ENCODE measurements at places on chromosomes 2 and 18.
A peak's percentile ranks its signal among the peaks of the same experiment; 100 is the strongest.

- no peak for DNase-seq
Observed at GRCh38 chr2:88959480-88960204, 268.2 kb downstream of the RPIA start.

GRCh38 chr2:226756131-226756530 lies 43.5 kb downstream of the IRS1 start:
- DNase-seq: no peak

GRCh38 chr2:207153266-207153975 lies 12.3 kb downstream of the KLF7 start:
- DNase-seq: no peak

GRCh38 chr2:61016392-61017002 lies 1.0 kb upstream of the PEX13 start:
- DNase-seq: peak; percentile 6

DNA sequence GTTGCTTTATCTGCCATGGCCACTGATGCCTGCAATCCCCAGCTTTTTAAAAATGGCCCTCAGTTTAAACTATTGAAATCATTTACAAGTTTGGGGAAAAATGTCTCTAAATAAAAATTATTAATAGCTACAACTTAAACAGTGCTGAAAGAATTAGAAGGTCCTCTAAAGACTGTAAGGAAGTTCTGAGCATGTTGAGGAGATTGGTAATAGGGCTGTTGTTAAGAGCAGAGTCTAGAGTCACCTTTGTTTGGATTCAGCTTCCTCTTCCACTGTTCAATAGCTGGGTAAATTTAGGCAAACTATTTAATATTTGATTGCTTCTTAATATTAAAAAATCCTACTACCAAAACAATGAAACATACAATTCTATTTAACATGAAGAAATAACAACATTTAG lies 1127.1 kb upstream of the DDX18 start:
- no peak for DNase-seq

- no peak for DNase-seq
Observed at GRCh38 chr18:68713796-68714195, 1.1 kb downstream of the TMX3 start.

GRCh38 chr2:133293544-133294353 lies 274.5 kb downstream of the NCKAP5 start:
- DNase-seq: no peak

DNA sequence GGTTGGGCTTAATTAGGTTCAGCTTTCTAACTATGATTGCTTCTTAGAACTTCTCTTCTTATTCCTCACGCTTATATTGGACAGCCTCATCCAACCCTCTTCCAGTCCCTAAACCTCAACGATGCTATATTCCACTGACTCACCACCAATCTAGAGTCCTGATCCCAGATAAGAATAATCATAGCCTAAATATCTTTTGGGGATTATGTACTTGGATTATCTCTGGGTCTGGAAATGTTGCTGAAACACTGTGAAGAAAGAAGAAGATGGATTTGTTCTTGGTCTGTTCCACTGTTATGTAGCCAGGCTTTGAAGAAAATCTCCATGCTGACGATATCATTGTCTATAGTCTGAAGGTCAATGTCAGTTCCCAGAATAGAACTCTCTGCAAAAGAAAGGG lies 26.9 kb downstream of the DOK1 start:
- DNase-seq: no peak

DNA sequence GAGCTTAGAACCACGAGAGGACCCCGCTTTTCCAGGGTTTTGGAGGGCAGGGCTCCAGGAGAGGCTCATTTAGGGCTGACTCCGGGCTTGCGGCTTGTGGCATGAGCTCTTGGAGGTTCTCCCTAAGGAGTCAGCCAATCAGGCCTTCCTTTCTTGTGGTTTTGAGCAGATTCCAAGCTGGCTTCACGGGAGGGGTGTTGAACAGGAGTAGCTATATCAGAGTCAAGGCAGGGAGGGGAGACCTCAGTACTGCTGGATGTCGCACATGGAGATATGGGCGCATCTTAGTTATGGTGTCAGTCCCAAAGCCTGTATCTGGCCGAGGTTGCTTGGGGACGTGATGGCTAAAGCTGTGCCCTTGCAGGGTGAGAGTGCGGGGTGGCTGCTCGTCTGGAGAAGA lies 98.6 kb downstream of the AGAP1 start:
- no peak for DNase-seq

- no peak for DNase-seq
Observed at GRCh38 chr2:529424-529823, 147.8 kb downstream of the TMEM18 start.

GRCh38 chr2:73822276-73822675 lies 6.5 kb upstream of the STAMBP start:
- no peak for DNase-seq

- DNase-seq: no peak
Observed at GRCh38 chr2:43984533-43984932, 11.3 kb downstream of the LRPPRC start.

DNA sequence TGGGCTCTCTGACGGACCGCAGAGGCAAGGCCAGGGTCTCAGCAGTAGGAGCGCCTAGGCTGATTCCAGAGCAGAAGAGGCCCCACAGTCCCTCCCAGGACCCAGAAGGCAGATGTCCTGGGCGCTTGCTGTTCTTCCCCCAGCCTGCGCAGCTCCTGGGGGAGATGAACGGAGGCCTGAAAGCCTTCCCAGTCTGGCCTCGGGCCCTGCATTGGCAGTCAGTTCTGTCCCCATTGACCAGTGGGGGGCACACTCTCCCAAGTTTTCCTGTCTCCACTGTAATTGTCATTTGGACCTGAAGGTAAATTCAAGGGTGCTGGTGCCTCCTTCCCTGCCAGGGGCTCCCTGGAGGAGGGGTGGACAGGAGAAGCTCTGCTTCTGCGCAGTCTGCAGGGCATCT lies 345.7 kb downstream of the CYP26B1 start:
- no peak for DNase-seq

GRCh38 chr18:11005528-11005927 lies 143.8 kb downstream of the PIEZO2 start:
- DNase-seq: no peak

DNA sequence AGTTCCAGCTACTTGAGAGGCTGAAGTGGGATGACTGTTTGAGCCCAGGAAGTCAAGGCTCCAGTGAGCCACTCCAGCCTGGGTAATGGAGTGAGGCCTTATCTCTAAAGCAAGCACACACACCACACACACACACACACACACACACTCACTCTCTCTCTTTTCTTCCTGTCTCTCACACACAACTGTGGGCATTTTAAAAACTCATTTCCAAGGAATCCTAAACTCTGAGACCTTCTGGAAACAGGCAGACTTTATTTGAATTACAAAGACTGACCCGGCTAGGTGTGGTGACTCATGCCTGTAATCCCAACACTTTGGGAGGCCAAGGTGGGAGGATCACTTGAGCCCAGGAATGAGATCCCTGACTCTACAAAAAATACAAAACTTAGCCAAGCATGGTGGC lies 21.3 kb downstream of the WDSUB1 start:
- DNase-seq: no peak

- DNase-seq: no peak
Observed at GRCh38 chr2:53366543-53366942, 401.1 kb upstream of the CHAC2 start.

GRCh38 chr2:73292906-73293533 lies 328 bp downstream of the EGR4 start:
- peak; percentile 11 for DNase-seq

GRCh38 chr2:19574778-19575260 lies 216.4 kb upstream of the OSR1 start:
- DNase-seq: no peak

GRCh38 chr2:37816036-37816435 lies 109.1 kb upstream of the RMDN2 start:
- DNase-seq: no peak

GRCh38 chr2:53549497-53549896 lies 218.1 kb upstream of the CHAC2 start:
- no peak for DNase-seq

- DNase-seq: no peak
Observed at GRCh38 chr2:222303828-222304736, 5.3 kb upstream of the PAX3 start.

DNA sequence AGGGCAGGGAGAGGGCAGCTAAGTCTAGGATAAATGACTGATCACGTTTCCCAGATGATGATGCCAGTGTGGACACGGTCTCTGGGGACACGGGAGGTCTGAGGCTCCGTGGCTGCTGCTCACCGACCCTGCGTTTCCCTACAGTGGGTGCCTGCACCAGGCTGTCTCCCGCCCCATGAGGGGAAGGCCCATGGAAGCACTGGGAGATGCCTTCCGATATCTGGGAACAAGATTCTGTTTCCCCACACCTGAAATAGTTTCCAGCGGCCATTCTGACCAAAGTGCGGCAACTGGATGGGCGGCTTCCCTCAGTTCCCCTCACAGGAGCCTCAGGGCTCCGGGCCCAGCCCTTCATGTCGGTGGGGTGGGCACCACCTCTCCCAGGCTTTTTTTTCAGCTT lies 83.1 kb downstream of the EDAR start:
- no peak for DNase-seq

DNA sequence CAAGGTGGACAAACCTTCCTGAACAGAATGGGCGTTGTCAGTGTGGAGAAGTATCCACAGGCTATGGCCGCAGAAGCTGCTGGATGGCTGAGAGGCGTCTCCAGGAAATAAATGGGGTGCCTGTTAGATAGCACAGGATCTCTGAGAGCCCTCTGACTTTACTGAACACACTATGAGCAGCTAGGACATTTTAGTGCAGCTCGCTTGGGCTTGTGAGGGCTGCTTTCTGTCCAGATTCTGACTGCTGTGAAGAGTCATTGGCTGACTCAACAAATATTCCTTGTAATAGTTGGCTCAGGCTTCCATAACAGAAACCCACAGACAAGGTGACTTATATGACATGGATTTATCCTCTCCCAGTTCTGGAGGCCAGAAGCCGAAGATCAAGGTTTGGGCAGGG lies 100.2 kb upstream of the SNTG2 start:
- no peak for DNase-seq

DNA sequence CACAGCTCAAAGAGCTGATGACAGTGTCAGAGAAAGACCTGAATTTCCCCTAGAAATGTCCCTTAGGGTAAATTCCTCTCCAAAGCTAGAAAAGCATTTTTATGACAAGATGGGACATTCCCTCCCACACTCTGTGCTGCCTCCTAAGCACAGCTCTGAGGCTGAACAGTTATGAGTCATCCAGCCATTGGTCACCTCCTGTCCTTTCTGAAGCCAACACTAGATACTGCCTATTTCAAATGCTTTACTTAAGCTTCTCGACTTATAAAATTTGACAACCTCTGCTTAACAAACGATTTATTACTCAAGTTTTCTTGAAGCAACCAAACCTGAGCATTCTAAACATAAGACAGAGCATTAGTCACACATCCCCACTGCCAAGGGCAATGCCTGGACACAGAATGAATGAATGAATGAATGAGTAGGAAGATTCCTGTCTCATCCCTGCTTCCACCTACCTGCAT lies 35.4 kb downstream of the B4GALT6 start:
- DNase-seq: no peak

- DNase-seq: no peak
Observed at GRCh38 chr2:20668871-20669475, 2.0 kb downstream of the GDF7 start.

- no peak for DNase-seq
Observed at GRCh38 chr18:46468426-46469180, 188.4 kb downstream of the LOXHD1 start.

- DNase-seq: no peak
Observed at GRCh38 chr2:87996570-87996969, 19.8 kb downstream of the RNU2-63P start.

GRCh38 chr18:63579616-63580015 lies 7.5 kb upstream of the SERPINB13 start:
- DNase-seq: no peak

DNA sequence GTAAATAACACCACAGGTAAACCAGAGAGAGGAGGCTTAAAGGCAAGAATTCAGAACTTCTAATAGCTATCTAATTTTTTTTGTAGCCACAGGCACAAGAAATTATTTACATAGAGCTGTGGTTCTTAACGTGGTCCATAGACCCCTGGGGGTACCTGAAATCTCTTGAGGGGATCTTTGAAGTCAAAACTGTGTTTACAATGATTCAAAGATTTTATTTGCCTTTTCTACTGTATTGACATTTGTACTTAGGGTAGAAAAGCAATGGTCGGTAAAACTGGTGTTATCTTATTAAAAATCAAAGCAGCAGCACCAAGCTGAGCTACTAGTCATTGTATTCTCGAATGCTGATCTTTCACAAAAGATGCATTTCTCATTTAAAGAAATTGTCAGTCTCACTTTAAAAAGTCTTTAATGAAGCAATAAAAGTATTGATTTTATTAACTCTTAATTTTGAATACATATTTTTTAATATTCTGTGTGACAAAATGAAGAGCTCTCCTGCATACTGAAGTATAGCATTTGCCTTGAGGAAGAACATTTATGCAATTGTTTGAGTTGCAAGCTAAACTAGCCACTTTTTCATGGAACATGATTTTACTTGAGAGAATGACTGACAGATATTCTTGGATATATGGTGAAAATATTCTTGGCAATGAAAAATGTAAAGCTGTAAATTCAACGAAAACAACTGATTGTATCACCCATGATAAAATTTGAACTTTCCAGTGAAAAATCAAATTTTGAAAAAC lies 25.6 kb upstream of the KLHL14 start:
- no peak for DNase-seq

DNA sequence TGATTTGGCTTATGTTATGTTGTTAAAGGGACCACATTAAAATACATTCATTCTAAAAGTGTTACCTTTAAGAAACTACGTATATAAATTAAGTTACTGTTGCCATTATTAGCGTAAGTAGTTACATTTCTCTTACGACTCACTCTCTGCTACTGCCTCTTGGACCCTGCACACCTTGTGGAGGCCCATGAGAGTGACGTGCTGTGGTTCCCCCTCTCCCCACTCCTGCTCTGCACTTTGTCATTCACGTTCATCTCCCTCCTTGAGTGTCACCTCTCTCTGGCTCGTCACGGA lies 830 bp upstream of the MERTK start:
- no peak for DNase-seq

DNA sequence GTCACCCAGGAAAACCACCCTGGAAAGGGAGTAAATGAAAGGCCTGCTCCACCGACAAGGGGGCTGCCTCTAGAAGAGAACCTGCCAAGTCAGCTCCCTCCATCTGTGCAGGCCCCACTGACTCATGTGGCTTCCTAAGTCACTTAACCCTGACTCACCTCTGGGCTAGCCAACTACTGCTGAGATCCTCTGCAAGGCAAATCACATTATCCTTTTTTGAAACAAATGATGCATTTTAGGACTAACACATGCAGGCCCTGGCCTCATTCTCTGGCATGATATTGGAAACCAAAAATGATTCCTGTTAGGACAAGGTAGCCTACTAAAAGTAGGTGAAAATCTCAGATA lies 474.6 kb downstream of the EPHA4 start:
- DNase-seq: no peak

DNA sequence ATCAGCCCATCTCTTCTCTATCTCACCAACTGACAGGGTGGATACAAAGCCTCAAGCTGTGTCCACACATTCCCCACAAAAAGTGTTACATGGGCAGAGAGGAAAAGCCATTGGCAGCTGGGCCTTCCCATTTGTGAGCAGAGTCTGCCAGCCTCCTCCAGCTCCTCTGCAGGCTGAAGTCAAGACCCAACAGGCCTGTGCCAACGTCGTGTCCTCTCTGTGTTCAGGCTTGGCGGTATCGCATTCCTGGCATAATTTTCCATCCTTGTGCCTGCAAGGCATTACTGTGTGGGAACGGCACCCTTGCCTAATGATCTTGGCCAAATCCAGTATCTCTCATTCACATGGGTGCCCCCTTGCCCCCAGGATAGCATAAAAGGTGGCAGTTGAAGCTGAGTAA lies 41.5 kb upstream of the APCDD1 start:
- no peak for DNase-seq

GRCh38 chr2:86225581-86225980 lies 26.3 kb downstream of the MRPL35 start:
- peak; percentile 37 for DNase-seq
